ENCODE measurements at places on chromosomes 16 and 17.

DNA sequence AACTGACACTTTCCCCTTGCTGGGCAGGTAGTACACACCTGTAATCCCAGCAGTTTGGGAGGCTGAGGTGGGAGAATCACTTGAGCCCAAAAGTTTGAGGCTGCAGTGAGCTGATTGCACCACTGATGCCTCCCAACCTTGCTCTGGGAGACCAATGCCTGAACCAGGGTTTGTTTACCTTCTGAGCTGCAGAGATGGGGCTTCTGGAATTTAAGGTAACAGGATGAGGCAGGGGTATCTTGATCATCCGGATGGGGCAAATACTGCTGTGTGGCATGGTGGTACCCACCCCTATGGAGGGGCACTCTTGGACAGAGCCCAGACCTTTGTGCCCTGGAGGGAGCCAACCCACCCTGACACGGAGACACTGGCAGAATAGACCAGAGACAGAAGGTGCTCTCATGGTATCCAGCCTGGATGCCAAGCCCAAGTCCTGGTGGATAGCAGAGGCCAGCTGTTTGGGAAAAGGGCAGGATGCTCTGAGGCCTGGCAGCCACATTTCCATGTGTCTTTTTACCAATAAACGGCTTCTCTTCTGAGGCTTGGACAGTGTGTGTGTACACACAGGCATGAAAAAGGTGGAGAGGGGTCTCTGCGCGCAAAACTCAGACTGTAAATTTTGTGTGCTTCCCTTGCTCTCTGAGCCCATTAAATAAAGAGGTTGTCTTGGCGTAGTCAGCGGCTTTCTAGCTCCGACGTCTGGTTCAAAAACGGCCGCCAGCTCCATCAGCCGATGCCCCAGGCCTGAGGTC is 4.4 kb downstream of the ZNF48 start:
- DNase-seq: no peak

DNA sequence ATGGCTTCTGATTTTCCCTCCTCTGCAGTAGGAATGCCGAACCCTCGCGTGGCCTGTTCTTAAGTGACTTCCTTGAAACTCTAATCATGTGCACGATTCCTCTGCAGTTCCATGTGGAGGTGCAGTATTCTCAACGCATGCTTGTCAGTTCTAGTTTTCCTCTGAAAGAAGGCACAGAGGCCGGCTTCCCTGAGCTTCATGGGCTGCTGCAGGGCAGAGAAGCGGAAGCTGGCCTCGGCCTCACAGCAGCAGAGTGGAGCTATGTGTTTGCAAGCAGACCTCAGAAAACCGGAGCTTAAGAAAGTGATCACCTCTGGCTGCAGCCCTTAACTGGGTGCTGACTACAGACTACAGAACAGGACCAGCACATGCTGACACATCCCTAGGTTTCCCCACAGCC is 500.7 kb downstream of the GRIN2A start:
- peak; percentile 50 for DNase-seq

- DNase-seq: no peak
Observed at GRCh38 chr17:14149751-14150150, 80.4 kb downstream of the COX10 start.

DNA sequence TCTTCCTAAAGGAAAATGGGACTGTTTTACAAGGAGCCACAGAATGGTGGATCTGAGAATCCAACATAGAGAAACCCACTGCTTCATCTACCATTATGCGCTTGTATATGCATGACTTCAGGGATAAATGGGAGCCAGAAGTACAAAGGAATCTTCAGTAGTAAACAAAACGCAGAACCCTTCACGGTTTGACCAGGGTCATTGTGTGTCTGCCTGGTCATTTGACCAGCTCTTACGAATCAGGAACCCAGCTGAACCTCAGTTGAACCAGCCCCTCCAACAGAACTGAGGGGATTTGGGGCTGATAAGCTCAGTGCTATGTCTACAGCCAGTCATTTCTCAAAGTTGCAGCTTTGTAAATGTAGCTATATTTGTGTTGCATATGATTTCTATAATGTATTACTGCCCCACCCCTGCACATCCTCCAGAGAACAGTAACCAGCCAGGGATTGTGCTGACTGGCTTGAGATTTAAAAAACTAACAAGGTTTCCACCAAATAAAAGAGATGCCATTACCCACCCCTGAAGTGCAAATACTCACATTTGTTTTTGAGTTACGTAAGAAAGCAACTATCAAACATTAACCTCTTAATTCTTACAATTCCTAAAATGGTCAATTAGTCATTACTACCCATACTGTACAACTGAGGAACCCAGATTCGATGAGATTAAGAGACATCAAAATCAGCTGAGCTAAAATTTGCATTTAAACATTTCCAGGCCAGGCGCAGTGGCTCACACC is 6.3 kb downstream of the CMTM4 start:
- no peak for DNase-seq

DNA sequence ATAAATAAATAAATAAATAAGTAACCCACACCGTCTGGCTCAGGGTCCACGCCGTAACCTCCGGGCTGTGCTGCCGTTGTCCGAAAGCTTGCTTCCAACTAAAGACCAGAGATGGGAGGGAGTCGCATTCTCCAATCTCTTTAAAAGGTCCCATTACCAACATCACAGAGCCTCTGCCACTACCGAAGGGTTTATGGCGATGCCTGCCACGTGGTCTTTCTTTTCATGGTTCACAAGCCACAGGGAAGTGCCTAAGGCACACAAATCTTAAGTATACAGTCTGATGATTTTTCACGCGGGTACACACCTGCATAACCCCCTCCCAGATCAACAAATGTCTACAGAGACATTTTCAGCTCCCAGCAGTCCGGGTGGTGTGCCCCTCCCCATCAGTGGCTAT is 1.4 kb downstream of the COTL1 start:
- no peak for DNase-seq

DNA sequence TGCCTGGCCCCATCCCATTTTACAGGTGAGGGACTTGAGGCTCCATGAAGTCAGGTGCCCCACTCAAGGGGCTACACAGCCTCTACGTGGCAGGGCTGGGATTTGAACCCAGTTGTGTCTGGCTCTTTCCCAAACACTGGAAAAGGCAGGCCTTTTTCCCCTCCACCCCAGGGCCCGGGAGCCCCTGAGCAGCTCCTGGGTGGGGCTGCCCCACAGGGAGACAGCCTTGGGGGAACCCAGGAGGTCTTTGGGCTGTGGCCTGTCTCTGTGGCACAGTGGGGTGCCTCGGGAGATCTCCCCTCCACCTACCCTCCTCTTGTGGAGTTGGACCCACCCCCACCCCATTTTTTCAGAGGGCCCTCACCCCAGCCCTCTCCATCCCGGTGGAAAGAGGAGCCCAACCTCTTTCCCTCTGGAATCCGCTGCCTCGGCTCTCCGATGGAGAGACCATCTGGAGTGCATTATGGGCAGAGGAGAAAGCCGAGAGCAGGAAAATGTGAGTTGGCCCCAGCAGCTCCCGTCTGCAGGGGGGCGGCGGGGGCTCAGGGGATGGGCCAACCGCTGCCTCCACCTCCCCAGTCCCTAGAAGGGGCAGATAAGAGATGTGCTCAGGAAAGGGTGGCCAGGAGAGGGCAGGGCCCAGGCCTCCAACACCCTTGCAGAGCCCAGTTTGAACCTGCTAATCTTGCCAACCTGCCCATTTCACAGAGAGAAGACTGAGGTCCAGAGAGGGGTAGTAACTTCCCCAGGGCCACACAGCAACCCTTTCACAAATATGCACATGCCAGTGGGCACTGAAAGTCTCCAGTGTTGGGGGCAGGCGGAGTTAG is 15.4 kb upstream of the TMEM92 start:
- DNase-seq: no peak

DNA sequence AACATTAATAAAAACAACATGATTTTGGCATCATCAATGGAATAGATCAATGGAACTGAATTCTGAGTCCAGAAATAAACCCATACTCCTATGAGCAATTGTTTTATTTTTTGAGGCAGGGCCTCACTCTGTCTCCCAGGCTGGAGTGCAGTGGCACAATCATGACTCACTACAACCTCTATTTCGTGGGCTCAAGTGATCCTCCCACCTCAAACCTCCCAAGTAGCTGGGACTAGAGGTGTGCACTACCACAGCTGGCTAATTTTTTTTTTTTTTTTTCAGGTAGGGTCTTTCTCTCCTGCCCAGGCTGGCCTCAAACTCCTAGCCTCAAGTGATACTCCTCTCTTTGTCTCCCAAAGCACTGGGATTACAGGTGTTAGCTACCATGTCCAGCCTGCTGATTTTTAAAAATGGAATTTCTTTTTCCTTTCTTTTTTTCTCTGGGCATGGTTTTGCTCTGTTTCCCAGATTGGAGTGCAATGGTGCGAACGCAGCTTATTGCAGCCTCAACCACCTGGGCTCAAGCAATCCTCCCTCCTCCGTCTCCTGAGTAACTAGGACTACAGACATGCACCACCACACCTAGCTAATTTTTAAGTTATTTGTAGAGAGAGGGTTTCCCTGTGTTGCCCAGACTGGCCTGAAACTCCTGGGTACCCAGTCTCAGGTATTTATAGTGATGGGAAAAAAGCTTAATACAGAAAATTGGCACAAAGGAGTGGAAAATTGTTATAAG is 7.3 kb upstream of the PRDM7 start:
- no peak for DNase-seq

- peak; percentile 79 for DNase-seq
Observed at GRCh38 chr17:46821482-46822387, 3.2 kb upstream of the WNT3 start.

- DNase-seq: no peak
Observed at GRCh38 chr17:22266231-22266630, 573.9 kb downstream of the KCNJ18 start.

DNA sequence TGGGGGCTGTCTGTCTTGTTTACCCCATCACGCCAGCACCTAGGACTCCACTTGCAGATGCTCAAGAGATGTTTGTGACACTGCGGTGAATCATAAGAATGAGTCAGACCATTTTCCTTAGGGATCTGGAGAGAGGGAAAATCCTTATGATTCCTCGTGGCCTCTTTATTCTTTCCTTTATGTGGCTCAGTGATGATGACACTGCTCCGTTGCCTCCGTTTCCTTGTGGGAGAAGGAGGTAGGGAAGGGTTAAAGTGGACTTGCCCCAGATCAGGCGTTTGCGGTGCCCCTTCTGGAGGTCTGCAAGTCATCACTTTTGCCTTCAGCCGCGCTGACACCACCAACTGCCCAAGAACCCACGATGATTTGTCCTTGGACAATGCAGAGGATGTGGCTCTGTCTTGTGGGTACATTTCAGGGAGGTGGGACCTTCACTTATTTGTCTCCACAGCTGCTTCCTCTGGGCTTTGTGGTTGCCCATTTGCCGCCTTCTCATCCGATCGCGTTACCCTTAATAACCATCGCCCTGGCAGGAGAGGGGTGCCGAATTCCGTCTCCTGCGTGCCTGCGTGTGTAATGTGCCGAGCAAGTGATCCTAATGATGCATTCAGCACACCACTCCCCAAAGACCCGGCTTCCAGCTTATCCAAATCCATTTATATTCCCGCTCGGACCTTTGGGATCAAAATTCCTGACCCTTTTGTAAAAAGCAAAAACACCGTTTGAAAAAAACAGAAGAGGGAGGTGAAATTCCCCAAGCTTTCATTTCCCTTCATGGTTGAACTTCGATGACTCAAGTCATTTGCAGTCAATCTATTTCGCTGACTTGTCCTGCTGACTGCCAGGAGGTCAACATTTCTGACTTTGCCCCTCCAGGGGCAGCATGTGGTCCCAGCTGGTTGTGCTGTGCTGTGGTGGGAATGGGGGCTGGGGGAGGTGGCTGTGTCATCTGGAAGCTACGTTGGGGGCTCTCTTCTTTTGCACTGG is 87.2 kb upstream of the IRX3 start:
- DNase-seq: no peak

DNA sequence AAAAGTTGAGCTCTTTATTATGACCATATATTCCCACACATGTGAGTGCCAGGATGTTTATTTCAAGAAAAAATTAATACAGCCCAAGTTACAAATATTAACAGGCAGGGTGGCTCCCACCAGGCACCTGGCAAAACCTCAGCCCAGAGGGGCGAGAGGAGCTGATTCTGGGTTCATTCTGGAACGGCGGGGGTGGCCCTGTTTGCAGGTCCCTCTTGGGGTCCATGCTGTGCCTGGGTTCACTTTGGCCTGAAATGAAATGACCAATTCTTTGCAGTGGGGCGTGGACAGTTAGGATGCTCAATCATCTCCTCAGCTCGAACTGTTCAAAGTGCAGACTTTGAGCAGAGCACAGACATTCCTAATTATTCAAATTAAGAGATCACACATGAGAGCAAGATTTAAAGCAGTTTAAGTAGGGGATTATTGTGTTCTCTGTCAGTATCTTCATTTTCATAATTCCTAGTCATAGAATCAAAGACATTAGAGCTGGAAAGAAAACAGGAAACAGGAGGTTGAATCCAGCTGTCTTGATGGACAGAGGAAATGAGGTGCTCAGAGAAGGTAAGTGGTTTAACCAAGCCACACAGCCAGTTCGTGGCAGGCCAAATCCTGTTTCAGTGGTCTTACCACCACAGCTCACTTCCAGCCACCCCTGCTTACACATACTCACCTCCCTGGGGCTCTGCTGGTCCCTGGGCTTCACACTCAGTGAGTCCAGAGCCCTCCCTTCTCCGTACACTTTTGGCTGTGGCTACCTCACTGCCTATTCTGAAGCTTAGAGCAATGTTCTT is 363.9 kb upstream of the TNRC6C start:
- no peak for DNase-seq

GRCh38 chr17:50238601-50239280 is 35.5 kb upstream of the TMEM92 start:
- DNase-seq: no peak

DNA sequence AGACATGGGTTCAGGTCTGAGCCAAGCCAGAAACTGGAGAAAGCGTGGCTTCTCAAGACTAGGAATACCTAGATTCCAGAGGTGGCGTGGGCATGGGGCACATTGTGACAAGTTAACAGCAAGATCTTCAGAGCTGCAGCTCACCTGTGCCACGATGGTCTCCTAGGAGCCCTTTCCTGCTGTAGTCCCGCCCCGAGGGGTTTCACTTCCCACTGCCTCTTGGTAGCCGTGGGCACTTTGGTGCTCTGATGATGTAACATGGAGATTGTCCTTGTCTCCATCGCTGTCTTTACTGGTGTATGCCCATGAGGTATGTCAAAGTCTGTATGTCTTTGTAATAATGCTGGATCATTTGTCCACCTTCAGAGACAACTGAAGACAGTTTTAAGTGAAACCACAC is 89.7 kb downstream of the WWOX start:
- DNase-seq: no peak

GRCh38 chr17:80727409-80727755 is 182.7 kb downstream of the RPTOR start:
- DNase-seq: no peak

DNA sequence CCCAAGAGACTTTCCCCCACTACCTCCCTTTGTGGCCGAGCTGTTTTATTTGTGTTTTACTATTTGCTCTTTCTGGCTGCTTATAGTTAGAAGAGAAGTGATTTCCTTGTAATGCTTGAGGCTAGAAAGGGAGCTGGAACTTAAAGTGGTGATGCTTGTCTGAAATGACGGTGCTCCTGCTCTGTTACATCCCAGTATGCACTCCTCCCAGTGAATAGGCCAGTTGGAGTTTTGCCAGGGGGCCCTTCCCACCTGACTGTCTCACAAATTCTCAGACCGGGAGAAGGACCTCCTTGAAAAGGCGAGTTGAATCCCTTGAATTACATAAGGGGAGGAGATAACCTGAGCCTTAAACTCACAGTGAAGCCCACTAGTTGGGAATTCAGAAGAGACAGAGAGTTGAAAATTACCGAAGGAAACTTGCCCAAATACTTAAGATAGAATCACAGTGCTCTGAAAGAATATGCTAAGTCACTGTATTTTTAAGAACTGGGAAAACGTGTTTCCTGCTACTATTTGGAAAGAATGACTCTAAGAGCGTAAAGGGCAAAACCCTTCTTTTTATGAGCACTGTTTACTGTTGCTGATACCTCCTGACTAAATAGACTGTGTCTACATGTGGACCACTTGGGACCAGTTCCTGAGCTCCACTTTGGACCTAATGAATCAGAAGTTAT is 84.7 kb upstream of the CLEC3A start:
- DNase-seq: no peak

All from GM23338 (cell line).